ENCODE measurements at places on chromosomes 13 and 19.
A peak's percentile ranks its signal among the peaks of the same experiment; 100 is the strongest.

DNA sequence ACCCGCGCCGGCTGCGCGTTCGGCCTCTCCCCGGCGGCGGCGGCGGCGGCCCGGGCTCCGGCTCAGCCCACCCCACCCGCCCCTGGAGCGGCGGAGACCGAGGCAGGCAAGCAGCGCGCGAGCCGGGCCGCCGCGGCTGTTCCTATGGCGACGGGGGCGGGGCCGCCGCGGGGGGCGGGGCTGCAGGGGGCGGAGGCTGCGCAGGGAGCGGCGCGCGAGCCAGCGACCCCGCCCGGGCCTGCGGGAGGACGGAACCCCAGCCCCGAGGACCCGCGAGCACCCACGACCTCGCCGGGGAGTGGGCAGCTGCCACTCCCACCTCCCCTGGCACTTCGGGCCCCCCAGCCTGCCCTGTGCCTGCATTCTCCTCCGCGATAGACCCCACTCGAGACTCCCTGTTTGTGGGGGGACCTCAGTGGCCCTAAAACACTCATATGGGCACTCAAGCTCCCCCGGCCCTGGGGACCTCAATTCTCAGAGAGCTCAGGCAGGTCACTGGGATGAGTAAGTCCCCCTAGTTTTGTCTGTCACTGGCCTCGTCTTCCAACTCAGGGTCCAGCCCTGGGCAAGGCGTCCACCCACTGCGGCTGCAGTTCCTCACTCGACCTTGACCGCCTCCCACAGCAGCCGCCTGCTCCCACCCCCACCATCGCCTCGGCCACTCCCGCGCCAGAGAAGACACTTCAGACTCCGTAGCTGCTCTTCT is at the start of gene CTXN1:
TSS of gene CTXN1 (minus strand) at position 115 of the 706 bp plus-strand sequence. CDS start 597 bp downstream, outside the sequence.
- no peak for DNase-seq

- peak; percentile 37 for DNase-seq
Observed at GRCh38 chr13:27374650-27375049, 49.8 kb upstream of the GTF3A start.

DNA sequence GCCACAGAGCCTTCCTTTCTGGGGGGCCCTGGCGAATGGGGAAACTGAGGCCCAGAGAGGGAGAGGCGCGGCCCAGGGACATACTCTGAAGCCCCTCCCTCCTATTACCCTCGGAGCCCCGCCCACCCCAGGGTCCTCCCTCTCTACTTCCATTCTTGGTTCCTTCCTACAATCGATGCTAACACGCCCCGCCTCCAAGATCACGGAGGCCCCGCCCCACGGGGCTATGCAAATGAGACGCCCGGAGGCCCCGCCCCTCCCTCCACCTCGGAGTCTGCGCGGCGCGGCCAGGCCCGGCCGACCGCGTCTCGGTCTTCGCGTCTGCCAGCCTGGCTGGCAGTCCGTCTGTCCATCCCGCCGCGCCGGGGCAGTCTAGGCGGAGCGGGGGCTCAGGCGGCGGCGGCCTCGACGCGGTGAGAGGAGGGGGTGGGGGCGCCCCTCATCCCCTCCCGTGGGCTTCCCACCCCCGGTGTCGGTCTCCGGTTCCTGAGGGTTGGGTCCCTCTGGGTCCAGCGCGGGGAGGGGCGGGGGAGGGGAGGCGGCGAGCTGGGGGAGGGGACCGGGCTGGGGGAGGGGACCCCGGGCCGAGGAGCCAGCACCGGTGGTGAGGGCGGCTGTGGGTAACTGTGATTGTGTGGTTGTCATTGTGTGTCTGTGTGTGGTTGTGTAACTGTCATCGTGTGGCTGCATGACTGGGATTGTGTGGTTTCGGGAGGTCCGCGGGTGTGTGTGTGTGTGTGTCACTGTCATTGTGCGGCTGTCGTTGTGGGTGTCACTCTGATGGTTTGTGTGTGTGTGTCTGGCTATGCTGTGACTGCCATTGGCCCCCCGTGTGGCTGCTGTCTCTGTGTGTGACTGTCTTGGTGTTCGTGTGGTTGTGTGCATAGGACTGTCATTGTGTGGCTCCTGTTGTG is at the start of gene PLPPR2:
TSS of gene PLPPR2 (plus strand) at position 273 of the 914 bp plus-strand sequence. CDS start 2,242 bp downstream, outside the sequence.
- peak; percentile 73 for DNase-seq

DNA sequence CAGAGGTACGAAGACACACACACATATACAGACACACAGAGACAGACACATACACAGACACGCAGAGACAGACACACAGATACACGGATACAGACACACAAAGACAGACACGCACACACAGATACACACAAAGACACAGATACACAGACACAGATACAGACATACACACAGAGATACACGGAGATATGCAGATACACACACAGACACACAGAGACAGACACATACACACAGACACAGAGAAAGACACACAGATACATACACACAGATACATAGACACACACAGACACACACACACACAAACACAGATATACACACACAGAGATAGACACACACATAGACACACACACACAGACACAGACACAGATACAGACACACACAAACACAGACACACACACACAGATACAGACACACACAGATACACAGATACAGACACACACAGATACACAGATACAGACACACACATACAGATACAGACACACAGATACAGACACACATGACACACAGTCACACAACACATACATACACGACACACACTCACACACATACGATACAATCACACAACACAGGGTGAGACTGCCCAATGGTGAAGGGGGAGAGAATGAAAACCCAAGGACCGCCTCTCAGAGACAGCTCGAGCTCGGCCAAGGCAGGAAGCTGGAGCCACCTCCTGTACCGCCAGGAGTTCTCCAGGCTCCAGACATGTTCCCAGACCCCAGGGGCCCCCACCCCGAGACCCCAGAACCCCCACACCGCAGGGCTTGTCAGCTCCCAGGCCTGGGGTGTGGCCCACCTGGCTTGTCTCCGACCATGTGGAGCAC is 8.8 kb upstream of the CCER2 start:
- DNase-seq = no peak

DNA sequence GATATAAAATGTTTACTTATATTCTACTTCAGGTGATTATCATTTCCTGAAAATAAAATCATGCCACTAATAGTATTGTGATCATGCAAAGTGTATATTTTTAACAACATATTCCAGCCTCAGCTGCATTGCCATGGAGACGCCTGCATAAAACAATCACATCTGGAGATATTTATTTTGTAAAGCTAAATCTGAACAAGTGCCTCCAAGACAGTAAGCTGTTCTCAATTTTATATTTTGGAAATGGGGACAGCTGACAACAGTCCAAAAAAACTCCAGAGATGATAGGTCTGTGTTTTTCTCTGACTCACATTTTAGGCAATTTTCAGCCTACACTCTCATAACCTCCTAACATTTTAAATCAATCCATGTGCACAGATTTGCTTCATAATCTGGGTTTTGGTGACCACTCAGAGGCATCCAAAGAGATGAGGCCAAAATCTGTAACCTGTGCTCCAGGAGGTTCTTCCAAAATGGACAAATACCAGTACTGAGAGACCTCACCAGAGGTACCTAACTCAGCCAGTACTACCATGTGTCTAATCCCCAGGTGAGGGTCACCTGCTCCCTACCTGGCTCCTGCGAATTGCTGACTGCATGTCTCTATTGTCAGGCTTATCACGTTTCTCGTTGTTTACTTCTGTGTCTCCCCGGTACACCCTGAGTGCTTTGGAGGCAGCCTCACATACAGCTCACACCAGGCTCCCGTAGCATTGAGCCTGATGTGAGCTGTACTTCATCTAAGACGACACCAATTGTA is 62.7 kb downstream of the COL4A1 start:
- no peak for DNase-seq

DNA sequence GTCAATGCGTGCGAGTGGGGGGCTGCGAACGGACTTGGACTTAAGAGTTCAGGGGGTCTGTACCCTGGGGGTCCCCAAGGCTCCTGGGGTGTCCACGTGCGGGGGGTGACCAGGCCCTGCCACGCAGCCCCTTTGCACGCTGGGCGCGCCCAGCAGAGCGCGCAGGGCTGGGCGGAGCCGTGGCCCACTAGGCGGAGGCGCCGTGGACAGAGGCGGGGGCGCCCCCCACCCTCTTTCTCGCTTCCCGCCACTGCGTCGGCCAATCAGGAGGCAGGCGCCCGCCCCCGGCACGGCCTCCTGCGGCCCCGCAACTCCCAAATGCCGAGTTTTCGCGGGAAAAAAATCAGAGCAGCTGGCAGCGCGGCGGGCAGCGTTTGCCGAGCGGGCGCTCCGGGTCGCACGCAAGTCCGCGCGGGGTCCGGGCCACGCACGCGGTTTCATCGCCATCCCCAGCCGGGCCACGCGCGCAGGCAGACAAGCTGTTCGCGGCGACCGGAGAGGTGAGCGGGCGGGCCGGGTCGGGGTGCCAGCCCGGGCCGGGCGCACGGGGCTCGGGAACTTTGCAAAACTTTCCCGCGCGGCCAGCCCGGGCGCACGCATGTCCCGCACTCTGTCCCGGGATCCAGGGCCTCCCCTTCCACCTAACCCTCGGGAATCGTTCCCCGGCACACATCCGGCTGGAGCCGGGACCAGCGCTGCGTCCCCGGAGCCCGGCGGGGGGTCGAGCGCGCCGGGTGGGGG is at the start of gene UHRF1:
TSS of gene UHRF1 (plus strand) at position 346 of the 741 bp plus-strand sequence. CDS start 1,385 bp downstream, outside the sequence.
- DNase-seq = no peak

DNA sequence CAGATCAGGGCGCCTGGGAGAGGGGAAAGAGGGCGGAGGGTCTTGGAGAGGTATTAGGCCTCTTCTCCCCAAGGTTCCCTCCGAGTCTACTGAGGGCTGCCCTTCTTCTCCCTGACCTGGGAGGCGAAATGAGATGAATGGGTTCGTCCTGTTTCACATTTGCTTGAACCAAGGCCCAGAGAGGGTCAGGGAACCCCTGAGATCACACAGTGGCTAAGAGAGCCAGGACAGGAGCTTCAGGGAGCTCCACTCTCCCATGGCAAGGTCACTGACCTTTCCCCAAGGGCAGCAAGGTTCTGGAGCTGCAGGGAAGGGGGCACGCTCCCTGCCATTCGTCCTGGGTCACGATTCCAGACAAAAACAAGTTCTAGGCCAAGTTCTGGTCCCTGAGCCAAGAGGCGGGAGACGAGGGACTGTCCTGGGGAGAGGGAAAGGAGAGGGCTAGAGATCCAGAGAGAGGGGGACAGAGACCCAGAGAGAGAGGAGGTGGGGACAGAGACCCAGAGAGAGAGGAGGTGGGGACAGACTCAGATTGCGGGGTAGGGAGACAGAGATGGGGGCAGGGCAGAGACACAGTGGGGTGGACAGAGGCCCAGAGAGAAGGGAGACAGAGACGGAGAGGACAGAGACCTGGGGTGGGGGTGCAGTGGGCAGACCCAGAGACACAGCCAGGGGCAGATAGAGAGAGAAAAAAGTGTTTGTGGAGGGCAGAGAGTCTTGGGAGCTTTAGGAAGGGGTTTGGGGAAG is 541 bp downstream of the ASPDH start:
- DNase-seq = no peak

DNA sequence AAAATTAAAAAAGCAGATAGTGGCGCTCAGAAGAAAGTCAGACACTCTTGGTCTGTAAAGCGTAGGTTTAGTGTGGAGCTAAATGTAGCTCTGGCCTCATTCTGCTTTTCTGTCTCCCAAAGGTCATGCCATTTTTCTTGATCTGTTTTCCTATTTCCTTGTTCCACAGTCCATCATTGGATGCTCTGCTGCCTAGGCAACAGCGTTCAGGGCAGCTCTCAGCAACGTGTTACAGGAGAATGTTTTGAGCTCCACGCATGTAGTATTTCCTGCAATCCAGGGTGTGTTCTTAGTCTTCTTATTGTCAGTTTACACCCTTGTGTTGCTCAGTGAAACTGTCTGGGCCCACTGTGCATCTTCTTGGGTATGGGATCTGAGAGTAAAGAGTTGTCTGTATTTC is 46.0 kb upstream of the PCDH8 start:
- no peak for DNase-seq

GRCh38 chr13:51091839-51092238 is 19.2 kb downstream of the C13orf42 start:
- no peak for DNase-seq

DNA sequence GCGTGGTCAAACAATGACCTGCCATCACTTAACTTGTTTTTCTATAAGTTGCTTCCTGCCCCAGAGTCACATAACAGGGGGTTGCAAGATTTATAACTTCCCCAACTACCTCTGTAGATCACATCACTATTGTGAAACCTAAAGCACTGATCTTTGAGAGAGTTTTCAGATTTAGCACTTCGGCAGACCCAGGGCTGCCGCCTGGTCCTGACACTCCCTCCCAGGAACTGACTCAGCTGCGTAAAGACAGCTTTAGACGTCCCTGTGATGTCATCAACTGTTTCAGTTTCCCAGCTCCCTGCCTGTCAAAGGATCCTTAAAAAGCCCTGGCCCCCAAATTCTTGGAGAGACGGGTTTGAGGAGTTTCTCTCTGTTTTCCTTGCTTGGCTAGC is 33.3 kb downstream of the IGFL2 start:
- no peak for DNase-seq

DNA sequence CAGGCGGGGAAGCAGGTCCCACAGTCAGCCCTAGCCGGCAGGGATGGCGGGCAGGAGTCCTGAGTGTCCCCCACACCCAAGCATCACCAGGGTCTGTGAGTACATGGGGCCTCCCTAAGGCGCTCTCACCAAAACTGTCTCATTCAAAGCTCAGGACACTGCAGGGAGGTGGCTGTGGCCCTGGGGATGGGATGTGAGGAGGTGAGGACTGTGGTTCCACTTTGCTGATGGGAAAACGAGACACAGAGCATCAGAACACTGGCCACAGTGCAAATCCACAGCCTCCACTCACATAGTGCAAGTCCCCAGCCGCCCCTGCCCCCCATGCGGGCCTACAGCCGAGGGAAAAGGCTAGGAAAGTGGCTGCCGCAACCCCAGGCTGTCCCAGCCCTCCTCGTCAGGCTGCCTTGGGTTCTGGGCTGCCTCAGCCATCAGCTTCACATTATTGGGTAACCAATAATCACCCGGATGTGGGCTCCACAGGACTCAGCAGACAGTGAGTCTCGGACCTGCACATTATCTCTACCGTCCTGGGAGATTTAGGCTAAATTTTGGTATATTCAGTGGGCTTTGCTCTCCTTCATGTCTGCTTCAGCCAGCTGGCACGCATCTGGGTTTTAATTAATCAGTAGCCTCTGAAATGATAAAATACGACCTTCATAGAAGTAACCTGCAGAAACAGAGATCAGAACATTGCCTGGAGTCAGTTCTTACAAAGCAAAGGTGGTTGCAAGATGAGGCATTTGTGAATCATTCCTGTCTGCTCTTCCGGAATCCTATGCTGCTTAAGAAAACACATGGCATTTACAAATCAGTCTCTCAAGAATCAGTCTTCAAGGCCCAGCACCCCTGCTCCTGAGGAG is 77.0 kb downstream of the SOX1 start:
- no peak for DNase-seq

DNA sequence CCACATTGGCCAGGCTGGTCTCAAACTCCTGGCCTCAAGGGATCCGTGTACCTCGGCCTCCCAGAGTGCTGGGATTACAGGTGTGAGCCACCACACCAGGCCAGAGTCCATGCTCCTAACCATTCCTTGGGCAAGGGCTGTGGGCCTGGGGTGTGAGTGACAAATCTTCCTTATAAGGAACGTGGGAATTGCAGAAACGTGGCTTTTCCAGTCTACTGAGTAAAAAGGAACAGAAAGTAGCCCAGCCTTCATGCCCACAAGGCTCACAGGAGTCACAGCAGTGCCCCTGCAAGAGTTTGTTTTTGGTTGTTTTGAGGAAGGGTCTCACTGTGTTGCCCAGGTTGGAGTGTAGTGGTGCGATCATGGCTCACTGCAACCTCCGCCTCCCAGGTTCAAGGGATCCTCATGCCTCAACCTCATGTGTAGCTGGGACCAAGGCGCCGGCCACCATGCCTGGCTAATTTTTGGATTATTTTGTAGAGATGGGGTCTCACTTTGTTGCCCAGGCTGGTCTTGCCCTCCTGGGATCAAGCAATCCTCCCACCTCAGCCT is 5.1 kb downstream of the MYPOP start:
- DNase-seq = no peak

- DNase-seq = no peak
Observed at GRCh38 chr13:112709825-112710783, 20.3 kb downstream of the ATP11A start.

Measured in smooth muscle cell of the brain vasculature (primary cell).